ENCODE measurements at places on chromosomes 2 and 18.

DNA sequence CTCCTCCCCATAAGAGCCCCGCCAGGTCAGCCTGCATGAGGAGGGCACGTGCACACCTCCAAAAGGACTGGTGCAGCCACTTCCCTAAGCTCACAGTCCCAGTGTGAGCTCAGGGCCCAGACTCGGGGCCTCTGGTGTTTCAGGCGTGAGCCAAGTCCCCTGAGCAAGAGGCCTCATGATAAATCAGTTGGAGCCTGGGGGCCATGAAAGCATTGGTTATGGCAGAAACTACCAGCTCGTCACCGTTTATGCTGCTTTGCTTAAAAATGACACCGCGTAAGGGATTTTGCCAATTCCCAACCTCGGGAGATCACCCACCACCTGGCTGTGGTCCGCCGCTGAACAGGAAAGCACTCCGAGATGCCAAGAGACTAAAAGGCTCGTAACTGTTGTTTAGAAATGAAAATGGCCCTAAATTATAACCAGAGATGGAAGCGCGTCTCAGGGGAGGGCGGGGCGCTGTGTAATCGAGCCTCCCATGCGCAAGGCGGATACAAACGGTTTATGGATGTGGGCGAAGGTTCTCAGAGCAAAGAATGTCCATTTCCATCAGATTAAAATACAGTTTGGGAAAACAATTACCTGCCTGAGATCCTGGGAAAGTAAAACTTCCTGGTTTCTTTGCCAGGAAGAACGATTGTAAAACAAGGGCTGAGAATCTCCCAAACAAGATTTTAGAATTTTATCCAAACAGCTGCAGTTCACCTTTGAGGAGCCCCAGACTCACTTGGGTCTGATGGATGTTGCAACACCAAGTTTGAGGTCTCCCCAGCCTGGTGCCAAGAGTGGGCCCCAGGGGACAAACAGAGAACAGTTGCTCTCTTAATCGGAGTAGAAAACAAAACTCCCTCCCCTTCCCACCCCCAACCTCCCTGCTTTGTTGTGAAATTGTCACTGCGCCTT lies 141.4 kb downstream of the BCL2 start:
- DNase-seq = no peak

DNA sequence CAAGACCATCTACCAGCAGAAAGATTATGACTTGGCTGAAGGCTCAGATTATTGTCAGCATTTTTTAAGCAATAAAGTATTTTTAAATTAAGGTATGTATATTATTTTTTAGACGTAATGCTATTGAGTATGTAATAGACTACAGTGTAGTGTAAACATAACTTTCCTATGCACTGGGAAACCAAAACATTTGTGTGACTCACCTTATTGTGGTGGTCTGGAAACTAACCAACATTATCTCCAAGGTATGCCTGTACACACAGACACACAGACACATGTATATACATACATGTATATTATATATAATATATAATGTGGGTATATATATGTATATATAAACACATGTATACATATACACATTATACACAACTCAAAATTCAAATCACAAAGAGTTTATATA lies 9.1 kb upstream of the TMEFF2 start:
- no peak for DNase-seq

GRCh38 chr18:9721893-9722550 lies 13.9 kb downstream of the RAB31 start:
- no peak for DNase-seq

DNA sequence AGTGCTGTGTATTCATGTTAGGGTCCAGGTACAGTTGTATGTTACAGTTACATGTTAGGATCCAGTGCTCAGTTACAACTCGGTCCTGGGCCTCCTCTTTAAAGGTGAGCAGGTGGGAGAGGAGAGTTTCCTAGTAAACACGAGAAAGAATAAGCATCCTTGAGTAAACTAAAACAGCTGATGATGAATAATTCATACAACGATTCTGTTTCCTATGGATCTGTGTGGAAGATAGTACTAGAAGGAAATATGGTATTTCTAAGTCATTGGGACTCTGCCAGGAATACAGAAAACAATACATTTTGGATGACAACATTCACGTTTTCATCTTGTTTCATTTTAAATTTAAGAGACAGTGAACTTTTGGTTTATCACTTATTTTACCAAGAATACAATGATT lies 29.5 kb downstream of the SNTG2 start:
- no peak for DNase-seq

- no peak for DNase-seq
These were observed 47.6 kb upstream of the TTC39C start for GRCh38 chr18:23966909-23967308.

GRCh38 chr2:158045362-158045761 lies 56.3 kb upstream of the UPP2 start:
- DNase-seq = no peak

DNA sequence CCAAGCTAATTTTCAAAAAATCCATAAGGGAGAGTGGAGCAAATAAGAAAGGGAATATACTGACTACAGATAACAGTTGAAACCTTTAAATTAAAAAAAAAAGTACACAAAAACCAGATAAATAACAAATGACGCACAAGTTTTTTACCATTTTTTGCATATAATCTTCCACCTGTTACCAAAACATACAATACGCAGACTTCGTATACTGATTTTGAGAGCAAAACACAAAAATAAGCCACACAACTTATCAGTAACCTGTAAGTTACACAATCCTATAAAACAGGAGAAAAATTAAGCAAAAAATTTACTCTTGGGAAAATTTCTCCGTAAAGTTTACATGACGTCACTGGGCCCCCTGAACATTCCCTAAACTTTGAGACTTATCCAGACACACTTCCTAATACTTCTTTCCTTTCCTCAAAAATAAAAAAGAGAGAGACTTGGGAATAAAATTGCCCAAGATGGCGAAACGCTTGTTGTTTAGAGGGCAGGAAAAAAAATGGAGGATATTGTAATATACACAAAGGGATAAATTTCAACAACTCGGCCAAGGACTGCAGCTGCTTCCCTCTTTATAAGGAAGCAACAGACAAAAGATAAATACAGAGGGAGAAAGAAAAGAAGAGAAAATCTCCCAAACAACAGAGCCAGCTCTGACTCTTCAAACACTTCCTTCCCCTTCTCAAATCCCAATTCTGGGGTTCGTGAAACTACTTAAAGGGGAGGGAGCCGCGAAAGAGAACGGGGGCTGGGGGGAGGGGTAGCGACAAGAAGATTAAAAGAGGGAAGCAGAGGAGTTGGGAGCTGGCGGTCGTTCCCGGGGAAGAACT lies 1.6 kb downstream of the BAZ2B start:
- no peak for DNase-seq

- no peak for DNase-seq
These were observed 89.0 kb upstream of the PKDCC start for GRCh38 chr2:41958775-41959174.

DNA sequence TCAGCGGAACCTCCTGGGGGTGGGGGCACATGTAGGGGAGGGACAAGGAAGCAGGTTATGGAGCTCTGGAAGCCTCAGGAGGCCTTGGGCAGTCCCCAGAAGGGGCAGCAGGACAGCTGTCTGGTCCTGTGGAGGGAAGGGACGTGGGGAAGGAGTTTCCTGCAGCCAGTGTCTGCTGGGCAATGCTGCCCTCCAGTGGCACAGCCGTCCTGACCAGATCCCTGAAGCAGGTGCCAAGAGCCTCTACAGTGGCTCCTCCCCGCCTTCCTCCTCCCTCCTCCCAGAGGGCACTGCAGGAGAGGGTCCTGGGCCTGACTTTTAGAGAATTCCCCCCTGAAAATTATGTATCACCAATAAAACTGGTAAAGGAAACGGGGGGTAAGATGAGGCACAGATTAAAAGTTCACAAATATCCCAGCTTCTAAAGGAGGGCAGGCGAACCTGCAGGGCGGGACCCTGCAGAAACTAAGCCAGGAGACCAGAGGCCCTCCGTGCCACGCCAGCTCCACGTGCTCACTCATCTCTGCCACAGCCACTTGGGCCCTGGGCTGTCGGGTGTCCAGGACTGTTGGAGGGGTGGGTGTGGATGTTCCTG lies 258.5 kb downstream of the TWIST2 start:
- no peak for DNase-seq

- no peak for DNase-seq
These were observed 424.6 kb downstream of the NCKAP5 start for GRCh38 chr2:133143645-133144044.

DNA sequence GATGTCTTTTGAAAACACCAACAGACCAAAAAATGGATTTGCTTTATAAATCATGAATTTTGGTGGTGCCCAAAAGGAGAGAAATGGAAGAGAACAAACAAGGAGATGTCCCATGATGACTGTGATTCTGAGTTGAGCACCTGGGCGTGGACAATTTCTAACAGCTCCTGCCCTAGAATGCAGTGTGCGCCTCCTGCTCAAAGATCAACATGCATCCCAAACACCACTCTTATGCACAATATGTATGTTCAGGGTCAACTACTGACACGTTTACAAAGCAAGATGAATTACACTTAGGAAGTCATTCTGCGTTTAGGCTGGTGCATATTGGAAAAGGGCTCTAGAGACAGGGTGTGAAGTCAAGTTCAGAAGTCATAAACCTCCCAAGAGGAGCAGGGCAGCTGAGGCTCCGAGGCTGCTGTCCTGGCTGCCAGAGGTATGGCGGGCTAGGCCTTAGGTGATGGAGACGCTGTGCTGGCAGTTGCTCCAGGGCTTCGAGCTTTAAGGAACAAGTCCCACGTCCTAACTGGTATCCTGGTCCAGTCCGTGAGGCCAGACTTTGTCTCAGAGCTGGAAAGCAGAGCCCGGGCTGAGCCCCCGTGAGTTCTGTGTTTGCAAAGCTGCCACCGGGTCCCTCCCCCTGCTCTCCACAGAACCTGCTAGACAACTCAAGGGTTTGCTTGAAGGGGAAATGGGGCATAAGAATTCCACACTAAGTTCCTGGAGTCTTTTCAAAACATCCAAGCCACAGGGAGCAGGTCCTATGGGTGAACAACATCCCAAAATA lies 74.0 kb downstream of the ZNF516 start:
- no peak for DNase-seq

GRCh38 chr18:48473816-48474215 lies 64.6 kb upstream of the ZBTB7C start:
- no peak for DNase-seq

DNA sequence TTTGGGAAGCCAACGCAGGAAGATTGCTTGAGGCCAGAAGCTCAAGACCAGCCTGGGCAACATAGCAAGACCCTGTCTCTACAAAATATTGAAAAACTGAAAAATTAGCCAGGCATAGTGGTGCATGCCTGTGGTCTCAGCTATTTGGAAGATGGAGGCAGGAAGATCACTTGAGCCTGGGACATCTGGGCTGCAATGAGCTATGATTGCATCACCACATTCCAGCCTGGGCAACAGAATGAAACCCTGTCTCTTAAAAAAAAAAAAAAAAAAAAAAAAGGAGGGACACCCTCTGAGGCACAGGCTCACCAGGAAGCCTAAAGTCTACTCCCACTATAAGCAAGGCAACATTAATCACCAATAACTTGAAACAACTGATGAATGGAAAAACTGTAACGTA lies 151.1 kb downstream of the CCDC148 start:
- no peak for DNase-seq

DNA sequence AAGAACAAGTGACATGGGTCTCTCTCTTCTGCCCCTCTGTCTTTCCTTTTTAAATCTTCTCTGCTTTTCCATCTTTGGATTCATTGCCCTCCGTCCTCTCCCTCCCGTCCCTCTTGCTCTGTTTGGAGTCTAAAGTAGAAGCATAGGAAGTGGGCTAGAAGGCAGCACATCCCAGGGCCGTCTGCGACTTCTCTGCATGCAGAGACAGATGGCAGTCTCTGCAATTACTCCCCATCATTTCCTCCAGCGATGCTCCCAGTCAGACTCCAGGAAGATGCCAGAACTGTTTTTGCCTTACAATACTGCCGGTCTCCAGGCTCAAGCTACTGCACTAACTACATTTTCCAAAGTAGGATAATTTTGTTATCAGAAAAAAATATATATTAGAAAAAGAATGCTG lies 35.2 kb upstream of the LPIN2 start:
- no peak for DNase-seq

GRCh38 chr2:63790906-63791305 lies 50.8 kb upstream of the UGP2 start:
- DNase-seq = no peak

- DNase-seq = no peak
These were observed 199.4 kb downstream of the SATB2 start for GRCh38 chr2:199258291-199258690.

DNA sequence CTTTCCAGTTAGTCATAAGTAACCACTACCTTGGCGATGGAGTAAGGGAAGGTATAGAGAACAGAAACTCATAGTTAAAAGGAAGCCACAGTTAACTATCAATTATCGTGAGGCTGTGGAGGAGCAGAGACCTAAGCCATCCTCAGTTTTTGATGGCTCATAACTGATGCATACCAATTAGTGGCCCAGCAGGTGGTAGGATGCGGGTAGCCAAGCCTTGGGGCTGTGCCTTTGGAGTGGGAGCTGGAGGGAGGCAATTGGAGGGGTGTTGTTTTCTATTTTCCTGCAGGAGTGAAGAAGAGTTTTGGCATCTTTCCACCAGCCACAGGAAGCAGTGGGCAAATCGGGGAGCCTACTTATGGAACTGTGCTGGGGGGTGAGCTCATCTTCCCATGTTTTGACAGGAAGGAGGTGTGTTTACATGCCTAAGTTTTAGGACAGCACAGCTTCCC lies 194.8 kb downstream of the TPGS2 start:
- DNase-seq = no peak

DNA sequence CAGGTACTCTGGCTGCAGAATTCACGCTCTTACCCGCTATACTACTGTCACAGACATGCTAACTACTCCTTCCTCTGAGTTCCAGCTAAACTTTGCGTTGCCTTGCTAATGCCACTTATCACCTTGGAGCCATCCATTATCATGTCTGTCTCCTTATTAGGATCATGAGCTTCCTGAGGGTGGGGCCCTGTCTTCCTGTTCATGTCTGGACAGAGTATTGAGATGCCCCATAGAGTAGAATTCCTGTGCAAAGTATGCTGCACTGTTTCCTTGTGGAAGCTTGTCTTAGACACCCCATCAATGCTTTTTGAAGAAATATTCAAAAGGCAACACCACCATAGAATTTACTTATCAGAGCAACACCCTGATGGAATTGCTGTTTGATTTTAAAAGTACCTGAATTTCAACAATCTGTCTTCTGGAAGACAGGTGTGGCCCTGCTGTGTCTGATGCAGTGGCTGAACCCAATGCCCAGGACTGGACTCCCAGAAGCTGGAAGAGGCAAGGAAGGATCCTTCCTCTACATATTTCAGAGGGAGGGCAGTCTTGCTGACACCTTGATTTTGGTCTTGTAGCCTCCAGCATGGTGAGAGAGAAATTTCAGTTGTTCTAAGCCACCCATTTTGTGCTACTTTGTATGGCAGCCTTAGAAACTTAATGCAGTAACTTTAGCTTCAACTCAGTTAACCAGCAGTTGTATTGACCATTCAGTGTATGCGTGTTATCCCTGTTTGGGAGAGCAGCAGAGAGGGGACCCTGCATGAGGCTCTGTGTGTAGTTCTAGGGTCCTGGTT lies 5.6 kb downstream of the LAMA3 start:
- DNase-seq = no peak

Measured in activated CD4-positive, alpha-beta T cell treated with anti-CD3 and anti-CD28 coated beads for 4 hours (primary cell).